ENCODE measurements at places on chromosomes 5 and 9. TPM values are rescaled to one million over a fixed set of nuclear protein-coding genes. Genes with fewer than 3 reads are reported as not detected.

The HMMR gene
- total RNA-seq: 40.6 TPM

The CD72 gene
- 6.4 TPM for total RNA-seq

The SPINK6 gene
- total RNA-seq: not detected

The KIF4B gene
- 0.09 TPM for total RNA-seq

The NR5A1 gene
- total RNA-seq: not detected

Data from CD8-positive, alpha-beta memory T cell (primary cell).